ENCODE measurements at places on chromosomes 13 and 19.

DNA sequence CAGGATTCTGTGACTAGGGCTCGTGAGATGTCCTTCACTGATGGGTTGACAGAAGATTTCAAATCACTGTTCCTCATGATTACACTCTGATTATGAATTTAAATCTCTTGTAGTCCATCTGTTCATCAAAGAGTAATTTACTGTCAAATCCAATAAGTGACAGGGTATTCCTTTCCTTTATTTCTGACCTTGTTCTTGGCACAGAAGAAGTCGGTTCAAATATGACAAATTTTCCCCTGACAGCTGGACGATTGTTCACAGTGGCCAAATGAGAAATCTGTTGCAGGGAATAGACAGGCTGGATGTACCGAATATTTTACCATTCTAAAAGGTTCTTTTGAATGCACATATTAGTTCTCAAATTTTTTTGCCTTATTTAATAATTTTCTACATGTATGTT is 767.3 kb upstream of the GPC6 start:
- no peak for DNase-seq

DNA sequence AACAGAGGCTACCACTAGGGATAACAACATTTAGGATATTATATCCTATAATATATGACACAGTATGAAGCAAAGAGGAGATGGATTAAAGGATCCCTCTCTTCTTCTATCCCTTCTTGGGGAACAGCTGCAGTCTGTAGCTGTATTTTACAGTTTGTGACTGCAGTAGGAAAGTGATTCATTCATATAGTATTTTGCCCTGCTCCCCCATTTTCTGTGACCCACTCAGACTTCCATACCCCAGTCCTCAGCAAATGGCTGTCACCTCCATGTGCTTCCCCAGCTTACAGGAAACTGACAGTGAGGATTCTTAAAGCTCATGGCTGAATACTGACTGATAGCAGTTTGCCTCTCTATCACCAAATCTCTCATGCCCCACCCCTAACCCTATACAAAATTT is 27.5 kb downstream of the MICU2 start:
- DNase-seq: no peak

GRCh38 chr19:38213911-38214625 is 10.0 kb downstream of the DPF1 start:
- DNase-seq: peak; percentile 55

DNA sequence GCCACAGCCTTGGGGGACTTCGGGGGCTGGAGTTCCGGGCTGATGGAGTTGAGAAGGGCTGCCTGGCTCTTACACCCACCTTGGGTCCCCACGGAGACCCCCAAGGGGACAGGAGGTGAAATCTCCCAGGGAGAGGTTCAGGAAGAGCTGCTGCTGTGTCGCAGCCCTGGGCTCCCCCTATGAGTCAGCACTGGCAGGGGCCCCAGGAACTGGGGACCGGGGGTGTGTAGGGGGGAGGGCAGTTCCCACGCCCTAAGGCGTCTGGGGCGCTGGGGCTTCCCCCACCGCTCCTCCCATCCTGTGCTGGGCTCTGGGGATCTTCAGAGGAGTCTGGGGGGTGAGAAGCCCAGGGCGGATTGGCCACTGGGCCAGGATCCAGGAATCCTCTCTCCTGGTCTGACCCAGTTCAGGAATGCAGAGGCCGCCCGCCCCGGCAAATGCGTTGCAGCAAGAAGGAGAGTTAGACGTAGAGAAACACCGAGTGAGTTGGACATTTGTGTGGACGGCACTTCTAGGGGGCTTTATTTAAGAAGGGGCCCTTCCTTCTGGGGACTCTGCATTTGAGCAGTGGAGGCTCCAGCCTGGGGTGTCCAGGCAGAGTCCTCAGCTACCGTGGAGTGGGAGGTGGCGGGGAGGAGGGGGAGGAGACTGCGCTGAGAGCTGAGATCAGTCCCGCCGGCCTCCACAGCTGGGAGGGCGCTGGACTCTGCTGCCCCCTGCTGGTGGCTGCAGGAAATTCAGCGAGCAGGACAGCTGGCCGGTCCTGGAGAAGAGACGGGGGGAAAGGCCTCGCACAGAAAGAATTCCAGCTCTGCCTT is 15.0 kb upstream of the NANOS3 start:
- peak; percentile 81 for DNase-seq

- no peak for DNase-seq
Measured at GRCh38 chr13:52053460-52053859, 29.0 kb downstream of the UTP14C start.

- no peak for DNase-seq
Measured at GRCh38 chr13:91540158-91540736, 141.8 kb downstream of the GPC5 start.

DNA sequence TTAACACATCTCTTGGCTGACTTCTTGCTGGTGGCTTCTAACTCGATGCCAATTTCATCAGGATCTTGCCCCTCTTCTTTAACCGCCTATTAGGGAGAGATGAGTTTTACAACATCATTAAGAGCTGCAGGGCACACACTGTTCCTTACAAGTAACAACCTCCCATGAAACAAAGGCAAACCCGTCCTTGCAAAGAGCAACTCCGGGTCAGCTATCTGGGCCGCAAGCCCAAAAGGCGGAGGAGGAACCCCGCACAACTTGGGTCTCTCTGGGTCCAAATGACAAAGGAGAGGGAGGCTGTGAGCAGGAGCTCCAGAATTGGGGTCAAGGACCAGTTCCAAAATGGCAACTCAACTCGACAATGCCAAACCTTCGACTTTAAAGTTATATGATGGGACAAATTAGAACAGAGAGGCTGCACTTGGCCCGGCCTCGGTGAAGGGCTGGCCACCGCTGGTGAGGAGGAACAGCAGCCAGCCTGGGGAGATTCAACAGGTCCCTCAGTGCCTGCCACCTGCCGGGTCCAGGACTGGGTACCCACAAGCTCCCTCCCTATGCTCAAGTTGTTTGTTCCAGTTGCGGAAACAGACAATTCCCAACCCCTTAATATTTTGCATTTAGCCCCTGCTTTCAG is 1.1 kb downstream of the SAFB2 start:
- DNase-seq: no peak

- no peak for DNase-seq
Measured at GRCh38 chr13:36421447-36421846, 10.8 kb upstream of the CCNA1 start.

DNA sequence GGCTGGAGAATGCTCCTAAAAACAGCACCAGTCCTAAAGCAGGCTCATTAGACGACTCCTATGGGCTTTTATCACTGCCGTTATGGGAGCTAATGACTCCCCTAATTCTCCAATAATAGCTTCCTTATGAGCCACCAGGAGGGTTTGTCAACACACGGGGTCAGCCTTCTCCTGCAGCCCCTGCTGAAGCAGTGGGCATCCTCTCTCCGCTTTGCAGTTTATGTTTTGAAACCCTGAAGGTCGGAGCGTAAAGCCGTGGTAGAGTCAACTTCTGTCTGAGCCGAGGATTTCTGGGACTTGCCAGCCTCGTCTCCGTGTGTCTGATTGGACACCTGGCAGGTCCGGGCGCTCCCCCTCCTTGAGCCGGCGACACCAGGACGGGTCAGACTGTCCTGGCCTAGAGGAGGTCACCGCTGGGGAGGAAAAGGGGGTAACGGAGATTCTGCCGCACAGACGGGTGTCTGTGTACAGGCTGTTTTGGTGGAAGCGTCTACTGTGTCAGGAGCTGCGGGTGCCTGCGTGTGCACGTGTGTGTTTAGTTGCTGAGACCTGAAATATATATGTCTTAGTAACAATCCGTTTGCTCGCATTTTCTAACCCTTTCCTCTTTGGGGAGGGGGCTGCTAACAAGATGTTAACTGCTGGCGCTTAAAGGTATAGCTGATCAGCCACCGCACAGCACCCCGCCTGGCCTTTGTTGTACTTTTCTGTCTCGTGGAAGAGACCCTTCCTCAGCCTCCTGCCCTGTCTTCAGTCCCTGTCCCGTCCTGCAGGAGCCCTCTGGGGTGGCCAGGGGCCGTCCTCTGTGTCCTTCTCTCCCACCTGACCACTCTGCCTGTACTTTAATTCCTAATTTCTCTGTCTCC is 1.9 kb downstream of the KDM4B start:
- DNase-seq: peak; percentile 7

DNA sequence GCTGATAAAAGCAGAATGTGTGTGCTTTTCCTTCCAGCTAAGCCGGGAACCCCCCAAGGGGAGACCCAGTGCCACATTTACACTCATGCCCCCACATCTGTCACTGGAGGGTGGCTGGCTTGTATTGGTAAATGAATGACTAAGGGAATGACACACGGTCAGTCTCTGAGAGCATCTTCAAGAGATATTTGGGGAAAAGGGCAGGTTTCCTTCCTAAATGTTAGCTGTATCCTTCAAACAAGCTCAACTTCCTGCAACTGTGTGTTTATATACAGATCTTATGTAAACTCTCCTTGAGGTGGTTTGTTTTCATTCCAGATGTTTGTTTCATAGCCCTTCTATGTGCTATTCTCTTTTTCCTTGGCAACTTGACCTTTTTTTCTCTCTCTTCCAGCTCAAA is 192.6 kb downstream of the COL4A1 start:
- no peak for DNase-seq

DNA sequence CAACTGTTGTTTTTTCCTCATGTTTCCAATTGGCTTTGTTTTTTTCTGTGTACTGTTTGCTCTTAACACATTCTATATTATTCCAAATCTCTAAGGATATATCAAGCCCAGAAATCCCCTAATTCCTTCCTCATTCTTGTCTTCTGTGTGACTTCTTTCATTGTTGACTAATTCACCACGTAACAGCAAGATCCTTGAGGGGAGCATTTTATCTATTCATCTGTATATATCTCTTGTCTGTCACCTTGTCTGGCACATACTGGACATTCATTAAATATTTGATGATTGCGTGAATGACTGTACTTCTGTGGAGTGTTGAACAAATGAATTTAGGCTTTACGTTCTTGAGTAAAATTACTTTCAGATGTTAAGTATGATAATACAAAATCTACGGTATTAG is 44.8 kb upstream of the OLFM4 start:
- DNase-seq: no peak

- no peak for DNase-seq
Measured at GRCh38 chr13:50912851-50913250, 3.3 kb downstream of the RNASEH2B start.

DNA sequence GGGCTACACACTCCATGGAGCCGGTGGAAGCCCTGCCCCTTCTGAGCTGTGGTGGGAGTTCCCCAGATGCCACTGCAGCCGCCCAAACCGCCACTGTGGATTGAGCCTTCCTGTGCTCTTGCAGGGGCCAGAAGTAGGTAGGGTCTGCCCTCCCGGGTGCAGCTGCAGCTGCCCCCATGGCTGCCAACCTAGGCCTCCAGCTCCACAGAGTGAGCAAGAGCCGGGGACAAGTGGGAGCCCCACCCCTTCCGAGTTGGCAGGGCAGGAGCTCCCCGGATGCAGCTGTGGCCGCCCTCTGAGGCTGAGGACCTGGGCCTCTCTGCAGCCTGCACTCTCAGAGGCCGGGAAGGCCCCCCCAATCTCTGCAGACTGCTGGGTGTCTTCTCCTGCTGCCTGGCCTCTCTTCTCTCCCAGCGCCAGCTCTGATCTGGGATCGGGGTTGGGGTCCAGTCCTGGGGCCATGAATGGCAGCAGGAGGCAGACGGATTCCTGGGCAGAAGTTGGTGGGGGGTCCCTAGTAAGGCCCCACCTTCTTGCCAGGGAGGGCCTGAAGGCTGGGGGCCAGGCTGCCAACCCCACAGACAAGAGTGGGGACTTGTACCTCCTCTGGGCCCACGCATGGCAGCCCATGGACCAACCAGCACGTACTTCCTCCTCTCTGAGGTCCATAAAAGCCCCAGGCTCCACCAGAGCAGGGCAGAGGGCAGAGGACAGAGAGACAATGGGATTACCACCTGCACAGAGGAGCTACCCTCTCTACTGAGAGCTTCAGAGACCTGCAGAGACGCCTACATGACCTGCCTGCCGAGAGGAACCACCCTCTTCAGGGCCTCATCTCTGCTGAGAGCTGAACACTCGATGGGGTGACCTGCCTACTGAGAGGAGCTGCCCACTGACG is 28.9 kb downstream of the AP2S1 start:
- peak; percentile 48 for DNase-seq

DNA sequence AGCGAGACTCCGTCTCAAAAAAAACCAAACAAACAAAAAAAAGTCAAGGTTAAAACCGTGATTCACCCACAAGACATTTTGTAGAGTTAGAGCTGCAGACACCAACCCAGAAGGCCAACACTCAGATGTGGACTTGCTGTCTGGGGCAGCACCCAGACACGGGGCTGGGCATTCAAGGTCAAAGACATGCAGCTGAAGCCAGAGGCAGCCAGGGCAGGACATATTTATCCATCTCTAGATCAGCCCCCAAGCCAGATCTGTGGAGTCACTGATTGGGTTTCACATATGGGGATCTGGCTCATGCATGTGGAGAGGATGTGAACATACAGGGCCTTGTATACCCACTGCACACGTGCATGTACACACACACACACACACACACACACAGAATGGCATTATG is 3.6 kb downstream of the KLK15 start:
- DNase-seq: no peak

DNA sequence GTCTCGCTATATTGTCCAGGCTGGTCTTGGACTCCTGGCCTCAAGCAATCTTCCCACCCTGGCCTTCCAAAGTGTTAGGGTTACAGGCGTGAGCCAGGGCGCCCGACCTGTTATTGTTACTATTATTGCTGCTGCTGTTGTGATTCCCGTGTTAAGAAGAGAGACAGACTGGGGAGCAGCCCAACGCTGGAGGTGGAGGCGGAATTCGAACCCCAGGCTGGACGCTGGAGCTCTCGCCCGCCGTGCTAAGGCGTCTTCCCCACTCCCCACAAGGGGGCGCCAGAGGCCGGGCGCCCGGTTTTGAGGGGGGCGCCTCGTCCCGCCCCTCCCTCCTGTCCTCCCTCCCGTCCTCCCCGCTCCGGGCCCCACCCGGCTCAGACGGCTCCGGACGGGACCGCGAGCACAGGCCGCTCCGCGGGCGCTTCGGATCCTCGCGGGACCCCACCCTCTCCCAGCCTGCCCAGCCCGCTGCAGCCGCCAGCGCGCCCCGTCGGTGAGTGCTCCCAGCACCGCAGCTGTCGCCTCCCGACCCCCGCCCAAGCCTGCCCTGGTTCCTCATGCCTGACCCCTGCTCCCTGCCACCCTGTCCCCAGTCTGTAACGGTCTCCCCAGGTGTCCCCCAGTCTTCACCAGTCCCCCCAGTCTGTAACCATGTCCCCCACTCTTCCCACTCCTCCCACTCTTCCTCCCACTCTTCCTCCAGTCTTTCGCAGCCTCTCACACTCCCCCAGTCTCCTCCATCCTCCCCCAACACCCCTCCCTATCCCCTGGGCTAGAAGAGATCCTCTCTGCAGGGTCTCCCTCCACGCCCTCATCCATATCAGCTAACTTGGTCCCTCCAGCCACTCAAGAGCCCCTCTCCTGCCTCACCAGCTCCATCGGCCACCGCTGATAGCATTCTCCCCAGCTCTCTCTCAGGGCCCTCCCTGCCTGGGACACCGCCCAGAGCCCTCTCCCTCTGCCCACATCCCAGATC is at the start of gene EHD2:
Gene EHD2, plus strand, starts transcription at position 377 of the 976 bp plus-strand sequence. CDS start 3,191 bp downstream, outside the sequence.
- DNase-seq: peak; percentile 12

- DNase-seq: no peak
Measured at GRCh38 chr13:50829896-50830295, 13.6 kb downstream of the DLEU7 start.

DNA sequence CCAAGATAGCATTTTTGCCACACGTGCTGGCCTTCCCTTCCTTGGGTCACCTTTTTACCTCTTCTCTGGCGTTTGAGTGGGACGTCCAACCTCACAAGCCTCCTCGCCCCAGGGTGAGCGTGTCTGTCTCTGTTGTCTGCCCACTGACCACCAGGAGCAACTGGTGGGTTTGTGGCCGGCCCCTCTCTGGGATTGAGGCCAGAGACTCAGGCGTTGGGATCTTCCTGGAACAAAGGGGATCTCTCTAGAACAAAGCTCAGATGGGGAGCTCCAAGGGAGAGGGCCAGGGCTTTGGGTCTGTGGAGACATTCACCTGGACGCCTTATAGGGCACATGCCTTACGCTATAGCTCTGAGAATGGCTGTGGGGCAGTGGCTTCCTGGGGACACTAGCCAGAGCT is 17.4 kb downstream of the COMP start:
- no peak for DNase-seq

Measured in central memory CD4-positive, alpha-beta T cell (primary cell).